ENCODE measurements at places on chromosomes 6 and 20. TPM values are rescaled to one million over a fixed set of nuclear protein-coding genes. Genes with fewer than 3 reads are reported as not detected.

SLC22A16 gene
- total RNA-seq = not detected

TSHZ2 gene
- total RNA-seq = 13.4 TPM

SIRT5 gene
- 4.8 TPM for total RNA-seq

TBXT gene
- not detected for total RNA-seq

EMILIN3 gene
- not detected for total RNA-seq

ULBP1 gene
- total RNA-seq = 6.1 TPM

R3HDML gene
- total RNA-seq = not detected

PRL gene
- total RNA-seq = not detected

GRCh38 chr6:122995921-122996793 is at the start of gene CLVS2:
CLVS2 (plus strand) TSS chr6:122996235; CDS start chr6:122997778, 1,543 bp downstream.
- peak; percentile 49 for DNase-seq

DNA sequence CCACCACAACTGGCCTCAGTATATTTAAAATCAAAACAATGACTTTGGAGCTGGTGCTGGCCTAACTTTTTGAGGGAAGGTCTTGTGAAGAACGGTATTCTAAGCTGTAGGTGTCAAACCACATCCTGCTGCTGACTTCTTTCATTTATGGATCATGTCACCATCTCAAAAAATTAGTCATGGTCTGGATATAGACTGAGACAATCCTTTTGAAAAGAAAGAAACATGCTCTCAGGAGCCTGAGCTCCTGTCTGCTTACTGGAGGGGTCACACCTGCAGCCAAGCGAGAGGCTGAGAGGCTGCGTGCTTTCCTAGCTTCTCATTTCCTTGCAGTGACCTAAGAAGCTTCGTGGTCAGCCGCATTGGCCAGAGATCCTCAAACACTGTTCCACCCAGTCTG is 55.2 kb downstream of the TIAM2 start:
- DNase-seq = no peak

GRCh38 chr6:168200571-168201134 is 118.9 kb downstream of the DACT2 start:
- DNase-seq = no peak

DNA sequence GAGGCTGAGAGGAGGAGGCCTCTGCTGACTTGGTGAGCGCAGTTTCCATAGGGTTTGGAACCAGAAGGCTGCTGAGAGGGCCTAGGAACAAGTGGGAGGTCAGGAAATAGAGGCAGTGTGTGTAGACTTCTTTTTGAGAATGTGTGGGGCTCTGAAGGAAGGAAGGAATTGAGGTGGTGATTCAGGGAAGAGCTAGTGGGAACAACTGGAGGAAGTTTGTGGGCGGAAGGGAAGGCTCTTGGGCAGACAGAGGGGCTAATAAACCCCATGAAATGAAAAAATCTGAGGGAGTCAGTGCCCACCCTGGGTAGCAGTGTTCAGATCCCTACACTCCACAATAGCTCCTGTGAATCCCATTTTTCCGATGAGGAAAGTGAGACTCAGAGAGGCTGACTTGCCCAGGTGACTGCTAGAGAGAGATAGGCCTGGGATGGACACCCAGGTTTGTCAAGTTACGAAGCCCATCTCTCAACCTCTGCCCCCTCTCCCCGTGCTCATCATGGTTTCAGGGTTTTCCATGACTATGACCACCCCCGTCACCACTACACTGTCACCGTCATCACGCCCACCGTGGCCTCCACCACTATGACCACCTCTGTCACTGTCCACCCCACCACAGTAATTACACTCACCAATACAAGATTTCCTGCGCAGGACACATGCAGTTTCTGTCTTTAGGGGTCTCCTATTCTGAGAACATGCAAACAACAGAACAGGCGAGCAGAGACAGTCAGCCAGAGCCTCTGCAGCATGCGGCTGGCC is 106.4 kb downstream of the MRPL14 start:
- no peak for DNase-seq

DNA sequence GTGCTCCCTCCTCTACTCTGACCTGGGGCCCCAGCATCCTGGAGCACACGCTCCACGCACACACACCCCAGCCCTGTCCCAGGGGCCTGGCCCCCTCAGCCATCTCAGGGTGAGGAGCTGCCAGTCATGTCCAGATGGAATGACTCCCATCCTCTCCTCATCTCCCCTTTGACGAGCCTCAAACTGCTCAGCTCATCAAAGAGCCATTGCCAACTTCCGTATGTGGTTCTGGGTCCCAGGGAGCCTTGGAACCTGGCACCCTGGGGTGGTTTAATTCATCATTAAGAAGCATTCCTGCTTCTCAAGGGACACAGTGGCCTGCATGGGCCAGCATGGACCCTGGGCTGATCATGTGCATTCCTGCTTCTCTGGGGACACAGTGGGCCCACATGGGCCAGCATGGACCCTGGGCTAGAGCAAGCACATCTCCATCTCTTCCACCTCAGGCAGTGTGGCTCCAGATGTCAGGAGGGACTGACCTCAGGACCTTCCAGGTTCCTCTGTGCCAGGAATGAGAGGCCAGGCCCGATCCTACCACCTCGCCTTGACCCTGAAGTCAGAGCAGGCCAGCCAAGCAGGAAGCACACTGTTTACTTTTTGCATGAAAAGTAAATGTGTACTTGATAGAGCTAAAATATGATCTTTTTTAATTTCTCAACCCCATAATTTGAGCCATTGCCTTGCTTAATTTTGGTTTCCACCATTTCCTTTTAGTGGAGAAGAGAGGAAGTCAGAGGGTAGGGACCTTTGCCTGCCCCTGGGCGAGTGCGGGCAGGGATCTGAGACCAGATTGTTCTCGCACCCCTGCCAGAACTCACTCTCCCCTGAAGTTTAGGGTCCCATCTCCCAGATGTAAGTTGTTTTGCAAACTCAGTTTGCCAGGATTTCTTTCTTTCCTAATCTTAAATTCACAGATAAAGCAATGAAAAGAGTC is 26.1 kb downstream of the SPATA2 start:
- no peak for DNase-seq

- no peak for DNase-seq
These were observed 124.7 kb upstream of the MARCKS start for GRCh38 chr6:113732384-113732966.

DNA sequence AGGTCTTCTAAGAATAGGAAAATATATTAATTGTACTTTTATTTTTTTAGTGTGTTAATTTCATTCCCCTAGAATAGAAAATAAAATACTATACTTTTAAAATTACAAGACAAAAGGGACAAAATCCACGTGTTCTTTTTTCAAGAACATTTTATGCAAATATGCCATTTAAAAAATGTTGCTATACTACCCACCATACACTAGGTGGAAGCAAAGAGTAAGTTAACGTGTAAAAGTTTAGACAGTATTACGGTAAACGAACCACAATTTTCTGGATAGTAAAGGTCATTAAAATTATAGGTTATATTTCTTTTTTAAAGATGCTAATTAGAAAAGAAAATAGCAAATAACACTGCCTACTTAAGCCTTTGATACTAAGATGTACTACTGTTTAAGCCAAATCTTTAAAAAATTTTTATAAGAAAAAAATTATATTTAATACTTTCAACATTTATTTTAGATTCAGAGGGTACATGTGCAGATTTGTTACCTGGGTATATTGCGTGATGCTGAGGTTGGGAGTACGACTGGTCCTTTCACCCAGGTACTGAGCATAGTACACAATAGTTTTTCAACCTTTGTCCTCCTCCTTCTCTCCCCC is 287.6 kb downstream of the PHF3 start:
- DNase-seq = peak; percentile 54

DNA sequence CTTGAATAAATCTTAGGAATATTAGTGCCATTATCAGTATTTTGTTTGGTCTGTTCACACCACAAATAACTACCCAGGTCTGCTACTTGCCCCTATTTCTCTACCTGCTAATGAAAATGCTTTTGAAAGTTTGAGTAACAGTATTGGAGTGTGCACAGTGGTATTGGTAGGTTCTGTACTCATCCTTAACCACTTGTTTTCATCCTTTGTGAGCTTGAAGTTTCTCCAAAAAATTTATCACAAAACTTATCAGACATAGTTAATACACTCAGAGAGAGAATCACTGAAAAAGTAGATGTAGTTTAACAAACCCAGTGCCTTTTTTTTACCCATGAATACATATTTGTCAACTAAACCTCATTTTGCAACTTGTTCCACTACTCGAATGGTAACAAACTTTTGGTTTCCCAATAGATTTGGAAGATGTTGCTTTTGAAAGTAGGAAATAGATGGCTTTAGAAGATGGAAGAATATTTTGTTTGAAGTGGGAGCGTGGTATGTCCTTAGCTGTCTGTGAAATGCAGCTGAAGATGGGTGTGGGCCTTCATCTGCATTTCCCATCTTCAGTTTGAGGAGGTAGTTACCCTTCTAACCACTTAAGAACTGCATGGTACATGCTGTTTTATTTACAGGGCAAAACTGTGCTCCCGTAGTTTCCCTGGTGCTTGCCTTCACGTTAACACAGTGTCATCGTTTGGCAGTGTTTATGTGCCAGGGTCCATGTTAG is 9.0 kb downstream of the PTPN1 start:
- DNase-seq = no peak

GRCh38 chr20:59010995-59011873 is 4.2 kb upstream of the CTSZ start:
- peak; percentile 91 for DNase-seq

DNA sequence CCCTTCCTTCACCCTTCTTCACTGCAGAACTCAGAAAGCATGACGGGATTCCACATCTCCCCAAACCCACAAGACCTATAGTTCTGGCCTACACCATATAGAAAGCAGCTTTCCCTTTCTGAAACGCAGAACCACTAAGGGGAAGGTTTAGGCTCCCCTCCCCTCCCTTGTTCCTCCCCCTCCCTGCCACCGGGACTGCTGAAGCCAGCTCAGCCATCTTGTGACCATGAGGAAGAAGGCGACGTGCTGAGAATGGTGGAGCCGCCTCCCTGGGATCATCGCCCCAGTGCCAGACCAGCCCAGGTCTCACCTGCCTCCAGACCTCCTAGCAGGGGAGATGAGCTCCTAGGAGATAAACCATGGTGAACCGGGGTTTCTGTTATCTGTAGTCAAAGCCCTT is 19.6 kb downstream of the SERPINB6 start:
- DNase-seq = no peak

- peak; percentile 24 for DNase-seq
These were observed 29.1 kb downstream of the QRSL1 start for GRCh38 chr6:106658469-106658868.

- peak; percentile 29 for DNase-seq
These were observed 4.2 kb downstream of the GPR31 start for GRCh38 chr6:167153521-167153959.

DNA sequence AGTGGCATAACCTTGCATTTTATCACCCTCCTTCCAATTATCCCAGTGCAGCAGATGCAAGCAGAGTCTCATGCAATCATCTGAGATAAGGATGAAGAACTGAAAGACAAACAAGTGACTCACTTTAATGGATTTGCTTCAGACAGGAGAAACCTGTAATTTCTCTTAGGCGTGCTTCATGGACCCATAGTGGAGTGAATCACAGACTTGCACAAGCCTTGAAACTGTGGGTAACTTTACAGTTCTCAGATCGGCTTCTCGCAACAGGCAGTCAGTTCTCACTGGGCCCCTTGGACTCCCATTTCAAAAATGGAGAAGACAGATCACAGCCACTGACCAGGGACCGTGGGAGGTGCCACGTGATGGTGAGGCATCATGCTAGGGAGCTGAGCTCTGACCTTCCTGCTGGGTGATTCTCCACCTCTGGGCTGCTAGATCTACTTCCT is at the start of gene ADGRF4:
Gene ADGRF4, plus strand, starts transcription at position 239 of the 446 bp plus-strand sequence. CDS start 8,666 bp downstream, outside the sequence.
- DNase-seq = peak; percentile 59

DNA sequence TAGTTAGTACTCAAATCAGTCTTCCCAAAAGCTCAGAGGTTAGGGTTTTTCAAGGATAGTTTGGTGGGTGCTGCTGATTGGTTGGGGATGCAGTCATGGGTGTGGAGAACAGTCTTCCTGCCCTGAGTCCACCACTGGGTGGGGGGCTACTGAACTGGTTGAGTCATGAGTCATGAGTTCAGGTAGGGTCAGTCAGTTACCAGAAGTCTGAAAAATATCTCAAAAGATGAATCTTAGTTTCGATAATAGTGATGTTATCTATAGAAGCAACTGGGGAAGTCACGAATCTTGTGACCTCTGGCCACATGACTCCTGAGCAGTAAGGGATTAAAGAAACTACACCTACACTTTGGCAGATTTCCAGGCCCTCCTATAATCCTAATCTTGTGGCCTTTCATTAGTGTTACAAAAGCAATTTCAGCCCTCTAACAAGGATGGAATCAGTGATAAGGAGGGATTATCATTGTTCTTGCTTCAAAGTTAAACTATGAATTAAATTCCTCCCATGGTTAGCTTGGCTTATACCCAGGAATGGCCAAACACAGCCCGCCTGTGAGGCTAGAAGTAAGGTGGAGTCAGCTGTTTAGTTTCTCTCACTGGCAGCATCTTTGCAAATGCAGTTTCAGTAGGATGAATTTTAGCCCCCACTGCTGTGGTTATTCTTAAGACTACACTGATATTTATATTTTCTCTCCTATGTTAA is 33.3 kb upstream of the NKAIN2 start:
- no peak for DNase-seq

DNA sequence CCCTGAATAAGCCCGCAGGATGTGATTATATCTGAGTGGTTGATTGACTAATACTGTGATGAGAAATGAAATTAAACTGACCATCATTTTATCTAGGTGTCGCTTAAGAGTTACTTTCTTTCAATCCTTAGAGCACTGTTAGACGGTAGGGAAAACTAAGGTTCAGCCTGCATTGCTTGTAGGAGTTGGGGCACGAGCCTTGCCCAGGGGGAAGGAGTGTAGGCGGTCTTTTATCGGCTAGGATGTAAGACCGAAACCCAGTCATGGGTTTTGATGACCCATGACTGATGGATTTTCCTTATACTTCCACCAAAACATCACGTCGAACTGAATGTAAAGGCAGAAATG is 392 bp upstream of the TASP1 start:
- no peak for DNase-seq

- DNase-seq = no peak
These were observed 273.6 kb downstream of the PACRG start for GRCh38 chr6:163001330-163001729.

DNA sequence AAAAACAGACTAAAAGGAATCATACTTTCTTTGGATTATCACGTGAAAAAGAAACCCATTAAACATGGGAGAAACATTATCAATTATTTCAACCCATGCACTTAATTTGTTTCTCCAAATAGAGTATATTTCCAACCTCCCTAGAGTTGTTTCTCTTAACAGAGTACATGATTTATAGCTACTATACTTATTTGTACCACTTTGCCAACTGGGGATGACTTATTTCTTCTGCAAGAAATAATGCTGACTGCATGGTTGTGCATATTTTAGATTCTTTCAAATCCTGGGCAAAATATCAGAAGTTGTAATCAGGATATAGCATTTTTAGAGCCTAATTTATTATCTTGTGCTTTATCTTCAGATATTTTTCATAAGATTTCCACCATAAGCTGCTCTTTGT is 629.1 kb upstream of the EYS start:
- peak; percentile 0 for DNase-seq

DNA sequence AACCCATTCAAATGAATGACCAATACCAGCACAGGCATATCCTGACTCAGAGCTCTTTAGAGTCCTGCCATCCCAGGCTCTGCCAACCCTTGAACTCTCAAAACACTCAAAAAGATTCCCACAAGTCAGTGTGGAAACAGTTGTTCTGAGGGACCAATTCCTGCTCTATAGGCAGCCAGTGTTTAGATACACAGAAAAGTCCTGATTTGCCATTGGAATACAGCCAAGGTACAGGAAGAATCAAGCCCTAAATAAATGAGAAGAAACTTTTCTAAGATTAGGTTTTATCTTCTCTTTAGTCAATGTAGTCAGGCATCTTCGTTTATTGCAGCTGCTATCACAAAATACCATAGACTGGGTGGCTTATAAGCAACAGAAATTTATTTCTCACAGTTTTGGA is 626.8 kb upstream of the ARID1B start:
- DNase-seq = no peak

GRCh38 chr6:158758451-158758860 is 60.7 kb downstream of the EZR start:
- DNase-seq = no peak
